ENCODE measurements at places on chromosomes 2 and 18.

GRCh38 chr2:173550143-173550542 is 195.5 kb downstream of the CDCA7 start:
- DNase-seq, result no peak

DNA sequence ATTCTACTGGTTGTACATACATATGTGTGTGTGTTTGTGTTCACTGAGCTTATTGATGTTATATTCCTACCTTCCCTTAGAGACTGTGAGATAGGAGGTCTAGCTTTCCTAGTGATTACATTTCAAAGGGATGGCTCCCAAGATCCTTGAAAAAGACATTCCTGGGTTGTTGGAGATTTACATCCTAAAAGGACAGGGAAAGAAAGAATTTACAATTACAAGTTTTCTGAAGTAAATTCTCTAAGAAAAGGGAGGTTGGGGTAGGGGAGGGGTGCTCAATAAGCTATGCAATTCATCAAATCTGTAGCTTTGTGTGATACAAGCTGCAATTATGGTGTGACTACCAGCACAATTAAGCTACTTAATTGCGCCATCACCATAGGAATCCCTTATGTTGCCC is 284.3 kb downstream of the NUP35 start:
- DNase-seq, result no peak

DNA sequence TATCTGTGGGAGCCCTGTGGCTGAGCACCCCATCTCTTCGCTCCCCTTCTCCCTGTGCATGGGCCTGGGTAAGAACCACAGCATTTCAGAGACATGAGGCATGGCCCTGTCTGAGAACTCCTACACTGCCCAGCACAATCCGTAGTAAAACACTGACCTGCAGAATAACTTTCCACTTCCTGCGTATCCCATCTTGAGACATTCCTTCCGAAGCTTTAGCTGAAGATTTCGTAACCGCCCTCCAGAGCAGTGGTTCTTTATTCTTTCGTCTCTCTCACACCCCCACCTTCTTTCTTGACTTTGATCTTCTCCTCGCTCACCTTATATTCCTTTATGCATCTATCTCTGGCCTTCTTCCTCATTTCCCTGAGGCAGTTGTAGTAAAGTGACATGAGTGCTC is 381.1 kb downstream of the HRH4 start:
- no peak for DNase-seq

DNA sequence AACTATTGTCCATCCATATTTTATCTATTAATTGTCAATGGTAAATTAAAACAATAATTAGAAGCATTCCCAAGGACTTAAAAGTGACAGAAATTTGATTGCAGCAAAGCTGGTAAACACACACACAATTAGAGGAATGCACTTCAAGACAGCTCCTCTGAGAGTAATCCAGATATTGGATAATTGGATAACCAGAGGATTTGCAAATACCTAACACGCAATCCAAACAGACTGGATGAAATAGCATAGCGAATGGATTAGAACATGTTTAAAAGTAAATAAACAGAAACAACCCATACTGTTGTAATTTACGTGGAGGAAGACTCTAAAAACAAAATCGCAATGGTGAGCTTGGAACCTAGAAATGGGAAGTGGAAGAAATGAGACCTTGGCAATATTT is 239.8 kb downstream of the METTL4 start:
- DNase-seq, result no peak

GRCh38 chr2:179285060-179285459 is 20.4 kb upstream of the SESTD1 start:
- no peak for DNase-seq

GRCh38 chr18:59837586-59837985 is 62.2 kb upstream of the PMAIP1 start:
- peak; percentile 50 for DNase-seq

- no peak for DNase-seq
These were observed 70.3 kb upstream of the DSG1 start for GRCh38 chr18:31247574-31248199.

GRCh38 chr2:128536925-128537620 is 218.4 kb upstream of the HS6ST1 start:
- DNase-seq, result no peak

DNA sequence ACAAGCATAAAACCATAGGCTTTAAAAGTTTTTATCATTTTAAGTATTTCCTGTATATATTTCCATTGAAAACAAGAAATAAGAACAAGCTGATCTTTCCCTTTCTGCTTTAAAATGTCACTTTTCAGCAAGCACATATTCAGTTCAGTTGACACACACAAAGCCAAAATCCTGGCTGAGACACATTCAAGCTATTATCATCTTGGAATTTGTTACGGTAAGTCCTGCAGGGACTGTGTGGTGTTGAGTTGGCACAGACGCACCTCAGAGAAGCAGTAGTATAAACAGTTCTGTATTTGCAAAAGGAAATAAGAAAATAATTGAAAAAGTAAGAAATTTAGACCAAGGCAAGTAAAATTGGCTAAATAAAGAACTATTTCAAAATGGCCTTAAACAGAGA is 10.4 kb upstream of the DAW1 start:
- DNase-seq, result no peak

- no peak for DNase-seq
These were observed 20.7 kb downstream of the DTYMK start for GRCh38 chr2:241665731-241666440.

DNA sequence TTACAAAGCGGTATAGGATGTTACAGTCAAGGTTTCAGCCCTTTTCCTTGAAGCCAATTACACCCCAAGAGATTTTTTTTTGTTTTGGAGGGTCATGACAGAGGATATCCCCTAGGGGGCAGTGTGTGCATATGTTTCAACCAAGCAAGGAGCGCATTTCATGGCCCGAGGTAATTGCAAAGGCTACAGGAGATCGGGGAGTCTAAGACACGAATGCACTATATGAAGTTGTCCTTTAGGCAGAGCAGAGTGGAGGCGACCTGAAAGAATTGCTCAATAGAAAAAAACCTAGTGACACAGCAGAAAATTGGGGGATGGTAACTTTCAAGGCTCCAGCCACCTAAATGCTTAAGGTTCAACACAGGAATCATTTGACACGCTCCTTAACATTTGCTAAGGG is 219.8 kb upstream of the PARD3B start:
- DNase-seq, result peak; percentile 81

DNA sequence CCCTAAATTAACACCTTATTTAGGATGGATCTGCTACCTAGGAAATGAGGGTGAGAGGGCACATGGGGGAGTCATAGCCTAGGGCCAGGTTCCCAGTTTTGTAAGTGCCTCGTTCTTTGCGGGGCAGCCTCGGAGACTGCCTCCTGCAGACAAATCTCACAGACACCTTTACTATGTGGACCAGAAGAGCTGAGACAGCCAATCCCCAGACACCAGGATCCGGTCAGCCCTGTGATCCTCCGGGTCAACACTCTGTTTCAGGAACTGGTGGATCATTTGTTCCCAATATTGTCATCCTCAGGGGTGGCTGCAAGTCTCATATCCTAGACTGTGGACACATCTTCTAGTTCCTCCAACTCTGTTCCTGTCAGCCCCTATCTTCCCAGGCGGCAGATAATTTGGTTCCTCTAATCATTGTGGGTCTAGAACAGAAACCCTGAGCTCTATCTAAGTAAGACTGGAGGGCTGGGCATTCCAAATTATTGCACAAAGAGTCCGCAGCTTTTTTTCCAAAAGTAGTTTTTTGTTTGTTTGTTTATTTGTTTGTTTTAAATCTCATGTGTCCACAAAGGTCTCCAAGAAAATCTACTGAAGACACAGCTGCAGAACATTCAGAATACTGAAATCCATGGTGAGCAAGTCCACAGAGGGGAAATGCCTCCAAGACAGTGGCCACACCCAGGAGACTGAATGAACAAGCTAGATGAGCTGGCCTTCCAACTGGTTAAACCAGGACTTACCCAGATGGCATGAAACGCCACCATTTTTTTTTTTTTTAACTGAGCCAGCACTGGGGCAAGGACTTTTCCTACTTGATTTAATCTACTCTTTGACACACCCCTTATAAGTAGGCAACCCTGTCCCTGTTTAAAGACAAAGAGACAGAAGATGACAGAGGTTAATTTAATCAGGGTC is 6.2 kb upstream of the GDF7 start:
- no peak for DNase-seq

DNA sequence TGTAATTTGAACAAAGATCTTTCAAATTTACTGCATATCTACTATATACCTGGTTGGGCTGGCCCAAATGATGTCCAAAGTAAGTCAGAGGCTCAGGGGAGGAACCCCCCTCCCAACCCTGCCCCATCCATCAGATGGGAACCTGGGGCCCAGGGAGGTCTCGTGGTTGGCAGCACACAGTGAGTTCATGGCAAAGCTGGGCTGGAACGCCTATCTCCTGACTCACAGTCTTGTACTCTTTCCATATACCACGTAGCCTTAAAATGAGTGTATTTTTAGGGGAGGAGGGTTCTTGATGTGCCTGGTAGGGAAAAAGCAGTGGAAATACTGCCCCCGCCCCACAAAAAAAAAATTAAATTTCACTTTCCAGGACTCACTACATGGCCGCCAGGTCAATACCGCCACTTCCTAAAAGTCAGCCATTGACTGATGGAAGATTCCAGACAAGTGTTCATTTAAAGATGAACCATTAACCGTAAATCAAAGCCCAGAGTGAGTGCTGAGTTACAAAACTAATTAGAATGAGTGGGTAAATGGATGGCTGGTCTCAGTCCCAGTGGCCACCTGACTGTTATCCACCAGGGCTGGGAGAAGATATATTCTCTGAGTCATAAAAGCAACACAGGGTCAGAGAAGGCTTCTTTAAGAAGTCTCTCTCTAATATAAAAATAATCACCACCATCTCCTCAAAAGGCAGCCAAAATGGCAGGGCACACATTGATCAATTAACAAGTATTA is 80.5 kb downstream of the ZBTB7C start:
- no peak for DNase-seq

DNA sequence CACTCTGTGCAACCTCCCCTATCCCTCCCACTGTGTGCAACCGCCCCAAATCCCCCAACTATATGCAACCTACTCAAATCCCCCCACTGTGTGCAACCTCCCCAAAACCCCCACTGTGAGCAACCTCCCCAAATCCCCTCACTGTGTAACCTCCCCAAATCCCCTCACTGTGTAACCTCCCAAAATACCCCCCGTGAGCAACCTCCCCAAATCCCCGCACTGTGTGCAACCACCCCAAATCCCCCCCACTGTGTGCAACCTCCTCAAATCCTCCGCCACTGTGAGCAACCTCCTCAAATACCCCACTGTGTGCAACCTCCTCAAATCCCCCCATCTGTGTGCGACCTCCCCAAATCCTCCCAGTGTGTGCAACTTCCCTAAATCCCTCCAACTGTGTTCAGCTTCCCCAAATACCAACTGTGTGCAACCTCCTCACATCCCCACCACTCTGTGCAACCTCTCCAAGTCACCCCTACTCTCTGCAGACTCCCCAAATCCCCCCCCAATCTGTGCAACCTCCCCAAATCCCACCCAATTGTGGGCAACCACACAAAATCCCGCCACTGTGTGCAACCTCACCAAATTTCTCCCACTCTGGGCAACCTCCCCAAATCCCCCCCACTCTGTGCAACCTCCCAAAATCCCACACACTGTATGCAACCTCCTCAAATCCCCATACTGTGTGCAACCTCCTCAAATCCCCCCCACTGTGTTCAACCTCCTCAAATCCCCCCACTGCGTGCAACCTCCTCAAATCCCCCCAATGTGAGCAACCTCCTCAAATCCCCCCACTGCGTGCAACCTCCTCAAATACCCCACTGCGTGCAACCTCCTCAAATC is 114.1 kb downstream of the TPO start:
- DNase-seq, result no peak

Data from NCI-H460 (cell line).